ENCODE measurements at places on chromosomes 2 and 18.
A peak's percentile ranks its signal among the peaks of the same experiment; 100 is the strongest.

DNA sequence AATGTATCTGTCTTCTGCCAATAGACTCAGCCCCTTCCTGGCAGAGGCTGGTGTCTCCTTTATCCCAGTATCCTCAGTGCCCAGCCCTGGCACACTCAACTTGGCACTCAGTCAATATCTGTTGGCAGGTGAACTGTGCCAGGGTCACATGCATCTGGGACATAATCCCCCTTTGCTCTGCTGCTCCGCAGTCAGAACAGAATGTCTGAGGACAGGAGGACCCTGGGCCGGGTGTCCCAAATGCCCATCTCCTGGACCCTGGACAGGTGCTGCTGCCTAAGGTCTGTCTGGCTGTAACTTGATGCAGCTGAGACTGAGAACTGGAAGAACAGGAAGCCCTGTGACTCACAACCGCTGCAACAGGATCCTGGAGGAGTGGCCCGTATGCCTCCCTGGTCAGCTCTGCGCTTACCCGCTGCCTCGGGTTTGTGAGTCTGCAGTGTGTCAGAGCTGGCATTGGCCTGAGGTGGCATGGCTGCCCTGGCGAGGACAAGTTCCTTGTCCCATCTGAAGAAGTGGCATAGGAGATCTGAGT lies 11.4 kb downstream of the HK2 start:
- DNase-seq: peak; percentile 57

GRCh38 chr18:52339891-52340371 lies at the start of gene DCC:
TSS of gene DCC (plus strand) at chr18:52340197. CDS start at chr18:52340788, 591 bp downstream.
- DNase-seq: peak; percentile 76

DNA sequence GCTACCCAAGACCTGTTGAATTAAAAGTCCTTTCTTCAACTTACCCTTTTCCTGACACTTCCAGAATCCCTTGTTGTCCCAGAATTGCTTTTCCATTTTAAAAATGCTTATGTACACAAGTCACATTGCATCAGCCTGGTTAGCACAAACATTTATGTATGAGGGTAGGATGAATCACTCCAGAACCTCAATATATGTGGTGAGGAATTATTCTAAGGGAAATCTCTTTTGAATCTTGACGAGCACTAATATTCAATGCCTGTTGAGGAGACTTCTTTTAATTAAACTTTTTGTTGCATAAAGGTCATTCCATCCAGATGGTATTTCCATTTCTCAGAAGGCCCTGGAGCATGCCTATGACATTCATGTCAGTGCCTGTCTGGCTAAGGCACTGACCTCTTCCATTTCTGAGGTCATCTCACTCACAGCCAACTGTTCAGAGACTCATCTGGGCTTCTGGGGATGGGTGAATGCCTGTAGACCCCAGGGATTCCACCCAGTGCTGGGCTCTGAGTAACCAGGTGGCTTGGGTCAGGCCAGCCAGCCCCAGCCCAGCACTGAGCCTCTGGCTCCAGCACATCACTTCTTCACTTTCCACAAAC lies 28.2 kb downstream of the ACMSD start:
- DNase-seq: no peak

- peak; percentile 3 for DNase-seq
Measured at GRCh38 chr2:217491271-217491670, 511.5 kb downstream of the TNS1 start.

DNA sequence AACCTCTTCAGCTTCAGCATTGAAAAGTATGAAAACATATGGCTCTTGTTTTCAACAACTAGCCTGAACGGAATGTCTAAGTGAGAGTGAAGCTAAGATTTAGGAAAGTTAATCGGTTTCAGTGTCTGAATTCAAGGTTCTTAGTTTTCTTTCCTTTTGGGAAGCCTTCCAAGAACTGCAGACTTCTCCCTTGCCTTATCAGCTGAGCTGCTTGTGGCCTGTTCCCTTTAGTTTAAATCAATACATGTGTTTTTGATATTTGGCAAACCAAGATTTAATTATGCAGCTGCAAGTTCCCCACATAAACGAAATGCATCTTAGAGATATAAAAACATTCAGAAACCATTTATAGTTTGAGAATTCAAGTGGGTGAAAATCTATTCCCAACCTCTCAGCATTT lies 274.3 kb upstream of the NRP2 start:
- DNase-seq: no peak

GRCh38 chr2:238851761-238852160 lies 3.9 kb downstream of the TWIST2 start:
- DNase-seq: no peak

DNA sequence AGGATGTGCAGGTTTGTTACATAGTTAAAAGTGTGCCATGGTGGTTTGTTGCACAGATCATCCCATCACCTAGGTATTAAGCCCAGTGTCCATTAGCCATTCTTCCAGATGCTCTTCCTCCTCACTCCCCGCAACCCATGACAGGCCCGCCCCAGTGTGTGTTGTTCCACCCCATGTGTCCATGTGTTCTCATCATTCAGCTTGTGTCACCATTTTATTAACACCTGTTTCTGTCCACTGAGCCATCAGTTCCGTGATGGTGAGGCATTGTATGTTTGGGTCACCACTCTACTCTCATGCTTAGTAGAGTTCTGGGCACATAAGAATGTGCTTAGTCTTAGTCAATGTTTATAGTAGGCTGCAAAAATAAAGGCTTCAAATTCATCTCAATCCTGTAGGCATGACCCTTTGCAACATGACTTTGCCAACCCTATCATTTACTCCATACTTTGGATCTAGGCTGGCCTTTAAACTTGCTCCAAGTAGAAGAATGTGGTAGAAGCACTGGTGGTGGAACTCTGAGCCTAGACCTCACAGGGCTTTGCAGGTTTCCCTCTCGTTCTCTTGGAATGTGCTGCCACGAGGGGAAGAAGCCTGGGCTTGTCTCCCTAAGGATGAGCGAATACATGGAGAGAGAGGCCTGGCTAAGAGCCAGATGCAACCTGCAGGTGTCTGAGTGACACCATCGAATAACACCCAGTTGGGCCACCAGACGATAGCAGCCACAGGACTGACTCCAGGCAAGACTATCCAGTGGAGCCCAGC lies 161.5 kb downstream of the NAPG start:
- DNase-seq: no peak
